Trophoblast cell (in vitro differentiated cells and primary cell): ENCODE measurements at places on chromosomes 11 and 22.

DNA sequence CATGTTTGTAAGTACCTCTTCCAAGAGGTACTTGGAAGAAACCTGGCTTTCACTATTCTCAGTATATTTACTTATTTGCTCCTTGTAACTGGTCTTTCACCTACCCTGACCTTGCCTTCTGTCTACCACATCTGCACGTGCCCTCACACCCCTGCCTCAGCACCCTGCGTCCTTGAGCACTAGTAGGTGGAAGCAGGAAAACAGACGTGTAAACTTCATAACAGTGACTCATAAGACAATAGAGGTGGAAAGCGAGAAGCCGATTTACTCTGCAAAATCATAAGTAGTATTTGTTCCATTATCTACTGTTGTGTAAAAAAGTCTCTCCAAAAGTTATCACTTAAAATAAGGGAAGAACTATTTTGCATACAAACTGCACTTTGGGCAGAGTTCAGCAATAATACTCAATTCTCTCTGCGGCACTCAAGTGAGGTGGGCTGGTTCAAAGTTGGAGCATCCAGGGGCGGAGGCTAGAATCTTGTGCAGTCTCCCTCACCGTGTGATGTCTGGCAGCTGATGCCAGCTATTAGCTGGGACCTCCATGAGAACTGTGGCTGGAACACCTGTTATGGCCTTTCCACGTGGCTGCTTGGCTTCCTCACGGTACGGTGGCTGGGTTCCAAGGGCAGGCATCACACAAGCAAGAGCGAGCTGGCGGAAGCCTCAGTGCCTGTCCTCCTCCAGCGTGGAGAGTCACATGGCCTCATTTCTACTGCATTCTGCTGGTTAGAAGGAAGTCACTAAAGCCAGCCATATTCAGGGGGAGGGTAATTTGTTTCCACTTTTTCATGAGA is 30.4 kb downstream of the PACS1 start:
- DNase-seq: no peak

DNA sequence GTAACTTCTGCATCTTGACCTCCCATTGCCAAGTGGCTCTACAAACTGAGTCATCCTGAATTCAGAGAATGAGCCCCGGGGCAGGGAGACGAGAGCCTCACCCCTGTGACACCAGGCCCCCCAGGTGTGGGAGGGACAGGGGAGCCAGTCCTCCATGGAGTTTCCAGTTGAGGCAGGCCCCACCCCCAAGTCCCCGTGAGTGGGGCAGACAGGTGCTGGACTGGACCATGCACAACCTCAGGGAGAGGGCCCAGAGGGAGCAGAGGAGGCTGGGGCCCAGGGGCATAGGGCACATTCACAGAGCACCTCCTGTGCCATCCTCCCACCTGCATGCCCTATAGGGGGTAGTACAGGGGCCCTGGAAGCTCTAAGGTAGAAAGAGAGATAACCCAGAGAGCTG is 180.8 kb downstream of the BRD1 start:
- DNase-seq: no peak

GRCh38 chr11:6402561-6402981 is 12.3 kb downstream of the SMPD1 start:
- DNase-seq: no peak

- peak; percentile 38 for DNase-seq
These were observed 119.9 kb upstream of the TMEM45B start for GRCh38 chr11:129695571-129696308.

GRCh38 chr22:42932857-42933484 is 75.9 kb upstream of the ARFGAP3 start:
- DNase-seq: peak; percentile 44

GRCh38 chr11:9887472-9887871 is 223.6 kb downstream of the SWAP70 start:
- DNase-seq: no peak

DNA sequence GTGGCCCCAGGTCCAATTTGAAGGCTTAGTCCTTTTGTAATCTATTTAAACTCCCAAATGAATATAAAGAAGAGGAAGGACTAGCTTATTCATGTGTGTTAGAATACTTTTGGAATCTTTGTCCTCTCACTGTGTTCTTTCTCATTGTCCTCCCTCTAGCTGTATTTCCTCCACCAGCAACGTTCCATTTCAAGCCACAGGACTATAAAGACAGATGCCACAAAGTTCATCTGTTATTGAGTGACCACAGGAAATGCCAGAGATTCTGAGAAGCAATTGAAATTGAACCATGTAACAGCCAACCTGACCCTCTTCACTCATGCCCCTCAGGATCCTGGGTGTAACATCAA is 336.6 kb upstream of the API5 start:
- no peak for DNase-seq

DNA sequence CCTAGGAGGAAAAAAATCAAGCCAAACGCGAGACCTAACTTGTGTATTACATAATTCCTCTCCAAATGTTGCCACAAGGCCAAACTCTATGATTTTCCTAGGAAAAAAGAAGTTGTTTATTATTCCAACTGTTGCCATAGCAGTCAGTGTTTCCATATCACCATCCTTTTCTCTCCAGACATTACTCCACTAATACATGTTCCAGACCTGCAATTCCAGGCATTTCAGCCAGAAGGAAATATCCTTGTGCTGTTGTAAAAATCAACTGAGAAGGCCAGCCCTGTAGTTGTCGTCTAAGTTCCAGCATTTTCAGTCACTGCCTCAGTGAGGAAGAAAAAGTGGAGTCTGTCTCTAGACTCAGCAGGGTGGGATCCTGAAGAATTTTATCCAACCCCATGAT is 33.1 kb upstream of the PAMR1 start:
- DNase-seq: peak; percentile 30

GRCh38 chr11:12472401-12473005 is 95.1 kb downstream of the PARVA start:
- DNase-seq: no peak

DNA sequence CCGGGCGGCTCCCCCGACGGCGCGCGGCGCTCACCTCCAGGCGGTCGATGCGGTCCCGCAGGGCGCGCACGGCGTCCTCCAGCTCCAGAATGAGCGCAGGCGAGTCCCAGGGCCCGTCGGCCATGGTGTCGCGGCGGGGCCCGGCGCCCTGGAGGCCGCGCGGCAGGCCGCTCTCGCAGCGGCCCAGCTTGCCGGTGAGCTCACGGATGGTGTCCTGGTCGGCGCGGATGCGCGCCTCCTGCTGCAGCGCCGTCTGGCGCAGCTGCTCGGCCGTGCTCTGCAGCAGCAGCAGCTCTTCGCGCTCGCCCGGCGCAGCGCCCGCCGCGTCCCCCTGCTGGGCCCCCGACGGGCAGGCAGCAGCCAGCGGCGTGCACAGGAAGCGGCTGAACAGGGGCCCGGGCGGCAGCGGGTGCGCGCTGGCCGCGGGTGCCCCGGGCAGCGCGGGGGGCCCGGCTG is 599 bp downstream of the NPTXR start:
- DNase-seq: no peak

GRCh38 chr22:26707090-26707489 is 49.7 kb downstream of the MIAT start:
- DNase-seq: no peak

DNA sequence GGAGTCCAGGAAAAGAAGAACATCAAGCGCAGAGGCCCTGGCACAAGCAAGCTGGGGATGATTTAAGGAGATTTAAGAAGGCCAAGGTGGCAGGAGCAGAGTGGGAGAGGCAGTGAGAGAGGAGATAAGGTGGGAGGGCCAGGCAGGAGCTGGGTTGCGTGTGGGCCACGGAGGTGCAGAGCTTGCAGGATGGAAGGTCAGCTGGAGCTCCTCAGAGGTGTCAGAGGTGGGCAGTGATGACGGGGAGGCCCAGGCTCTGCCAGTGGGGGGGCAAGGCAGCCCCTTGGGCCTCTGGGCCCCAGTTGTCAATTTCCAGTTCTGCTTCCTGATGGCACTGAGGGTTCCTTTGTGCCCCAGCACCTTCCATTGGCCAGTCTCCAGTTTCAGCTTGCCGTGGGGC is 6.5 kb downstream of the FRMD8 start:
- no peak for DNase-seq

- peak; percentile 53 for DNase-seq
These were observed 2.5 kb downstream of the CHST1 start for GRCh38 chr11:45662665-45663485.

GRCh38 chr11:82733444-82734119 is at the start of gene FAM181B:
Gene FAM181B, minus strand, starts transcription at chr11:82733864. Its CDS starts 135 bp downstream, at chr11:82733729.
- DNase-seq: peak; percentile 65

DNA sequence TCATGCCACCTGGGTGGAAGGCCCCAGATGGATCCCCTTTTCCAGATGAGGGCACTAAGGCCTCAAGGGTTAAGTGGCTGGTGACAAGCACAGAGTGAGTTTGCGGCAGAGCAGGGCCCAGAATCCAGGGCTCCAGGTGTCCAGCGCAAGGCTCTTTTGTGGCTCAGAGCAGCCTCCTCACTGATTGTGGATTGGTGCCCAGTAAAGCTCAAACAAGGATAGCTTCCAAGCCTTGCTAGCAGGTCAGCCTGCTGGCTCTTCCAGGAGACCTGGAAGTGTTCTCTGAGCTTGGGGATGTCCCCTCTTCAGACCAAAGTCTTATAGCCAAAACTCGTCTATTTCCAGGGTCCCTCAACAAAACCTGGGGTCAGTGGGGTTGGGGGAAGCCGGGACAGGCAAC is 167.6 kb upstream of the SYT13 start:
- DNase-seq: no peak

- no peak for DNase-seq
These were observed 284 bp downstream of the CCS start for GRCh38 chr11:66593303-66593635.

DNA sequence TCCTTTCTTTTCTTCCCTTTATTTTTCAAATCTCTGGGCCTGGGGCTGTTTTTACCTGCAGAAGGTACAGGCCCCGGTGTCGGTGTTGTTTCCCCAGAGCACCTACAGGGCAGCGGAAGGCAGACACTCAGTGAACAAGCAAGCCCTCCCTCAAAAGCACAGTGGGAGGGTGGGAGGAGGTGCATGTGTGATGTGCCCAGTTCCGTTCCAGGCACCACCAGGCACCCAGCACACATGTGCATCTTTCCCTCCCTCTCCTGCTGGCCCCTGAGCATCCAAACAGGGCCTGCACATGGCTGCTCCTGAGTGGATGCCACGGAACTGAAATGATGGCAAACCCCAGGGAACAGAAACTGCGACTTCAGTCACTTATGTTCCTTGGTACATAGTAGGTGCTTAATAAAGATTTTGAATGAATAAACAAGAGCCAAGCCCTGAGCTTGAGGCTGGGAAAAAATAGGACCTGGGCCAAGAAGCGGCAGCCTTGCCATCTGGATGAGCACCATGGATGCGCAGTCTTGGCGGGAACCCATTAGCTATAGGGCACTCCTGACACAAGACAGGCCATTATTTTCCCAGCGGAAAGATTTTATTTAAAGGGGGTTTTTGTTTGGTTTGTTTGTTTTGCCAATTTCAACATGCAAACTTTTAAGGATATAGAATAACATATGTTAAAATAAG is 47.8 kb downstream of the ARRB1 start:
- no peak for DNase-seq

DNA sequence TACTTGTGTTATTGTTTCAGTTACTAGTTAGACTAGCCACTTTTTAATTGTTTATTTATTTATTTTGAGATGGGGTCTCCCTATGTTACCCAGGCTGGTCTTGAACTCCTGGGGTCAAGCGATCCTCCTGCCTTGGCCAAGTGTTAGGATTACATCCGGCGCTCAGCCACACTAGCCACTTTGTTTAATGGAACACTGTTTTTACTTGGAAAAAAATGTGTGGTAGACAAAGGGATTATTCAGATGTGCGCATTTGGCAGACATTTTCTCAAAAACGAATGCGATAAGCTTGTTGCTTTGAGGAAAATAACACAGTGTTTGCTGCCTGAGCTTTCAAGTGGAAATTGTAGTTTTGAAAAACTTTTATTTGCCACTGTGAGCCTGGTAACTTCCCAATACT is 51.0 kb downstream of the CTNND1 start:
- no peak for DNase-seq

- no peak for DNase-seq
These were observed 148.7 kb upstream of the ISX start for GRCh38 chr22:34917239-34917638.

DNA sequence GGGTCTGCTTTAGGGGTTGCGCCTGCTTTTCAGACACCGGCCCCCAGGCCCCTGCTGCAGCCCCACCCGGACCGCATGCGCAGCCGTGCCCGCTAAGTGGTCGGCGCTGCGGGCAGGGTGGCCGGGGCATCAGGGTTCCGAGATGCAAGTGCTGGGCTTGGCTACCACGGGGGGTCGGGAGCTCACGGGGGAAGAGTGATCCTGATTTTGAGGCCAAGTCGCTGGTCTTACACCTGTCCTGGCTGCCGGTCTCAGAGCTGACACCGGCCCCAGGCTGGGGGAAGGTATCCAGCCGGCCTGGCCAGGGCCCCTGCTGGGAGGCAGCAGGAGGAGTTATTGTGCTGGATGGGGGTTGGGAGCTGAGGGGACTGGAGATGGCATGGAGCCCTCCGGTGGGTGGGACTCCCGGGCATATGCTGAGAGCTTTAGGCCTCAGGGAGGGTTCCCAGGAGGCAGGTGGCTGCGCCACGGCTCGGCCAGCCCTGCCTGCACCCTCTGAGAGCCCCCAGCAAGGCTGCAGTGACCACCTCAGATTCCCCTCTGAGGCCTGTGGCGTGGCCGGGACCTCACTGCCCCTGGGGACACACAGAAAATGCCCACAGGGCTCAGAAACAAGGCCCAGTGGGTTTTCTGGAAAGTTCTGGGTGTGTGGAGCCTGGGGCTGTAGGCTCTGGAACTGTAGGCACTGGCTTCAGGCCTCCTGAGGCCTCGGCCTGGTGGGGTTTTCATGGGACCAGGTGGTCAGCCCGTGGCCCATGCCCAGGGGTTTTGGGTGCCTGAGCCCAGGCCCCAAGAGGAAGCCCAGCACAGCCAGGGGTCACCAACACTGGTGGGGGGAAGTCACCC is 4.4 kb upstream of the MUC5AC start:
- no peak for DNase-seq
